Femur (tissue), 1 donor: ENCODE measurements at places on chromosomes 3 and 15.

- no peak for DNase-seq
Measured at GRCh38 chr3:187291512-187292132, at the start of gene MASP1. TSS of gene MASP1 (minus strand) at chr3:187291737. CDS start at chr3:187291632, 105 bp downstream.

- no peak for DNase-seq
Measured at GRCh38 chr15:63284335-63284734, 6.9 kb downstream of the APH1B start.

DNA sequence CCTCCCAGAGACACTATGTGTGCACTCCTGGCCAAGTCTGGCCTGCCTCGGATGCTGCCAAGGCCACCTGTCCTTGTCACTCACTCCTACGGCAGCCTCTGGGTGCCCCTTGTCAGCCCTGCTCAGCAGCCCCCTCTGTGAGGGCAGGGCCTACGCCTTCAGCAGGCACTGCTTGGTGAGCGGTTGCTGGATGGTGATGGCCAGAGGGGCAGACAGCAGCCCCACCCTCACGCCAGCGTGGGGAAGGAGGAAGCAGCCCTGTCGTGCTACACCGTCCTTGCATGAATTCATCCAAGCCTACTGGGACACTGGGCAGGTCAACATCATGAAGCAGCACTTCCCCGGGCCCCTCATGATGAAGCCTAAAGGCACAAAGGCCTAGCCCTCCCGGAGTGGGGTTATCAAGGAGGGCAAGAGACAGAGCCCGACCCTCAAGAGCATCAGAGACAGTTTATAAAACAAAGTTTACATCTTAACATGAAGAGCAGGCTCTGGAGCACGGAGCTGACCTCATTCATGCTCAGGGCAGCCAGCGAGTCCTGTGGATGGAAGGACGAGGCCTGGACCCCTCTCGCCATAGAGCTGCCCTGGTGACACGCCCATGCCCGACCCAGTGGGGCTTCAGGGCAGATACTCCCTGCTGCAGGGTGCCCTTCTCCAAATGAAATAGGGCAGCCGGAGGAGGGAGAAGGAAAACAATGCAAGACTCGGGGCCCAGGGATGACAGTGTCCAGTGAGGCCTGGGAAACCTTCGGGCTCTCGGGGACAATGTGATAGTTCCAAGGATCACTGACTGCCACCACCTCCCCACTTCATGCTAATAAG, 25.3 kb downstream of the CHDH start:
- DNase-seq = peak; percentile 71

DNA sequence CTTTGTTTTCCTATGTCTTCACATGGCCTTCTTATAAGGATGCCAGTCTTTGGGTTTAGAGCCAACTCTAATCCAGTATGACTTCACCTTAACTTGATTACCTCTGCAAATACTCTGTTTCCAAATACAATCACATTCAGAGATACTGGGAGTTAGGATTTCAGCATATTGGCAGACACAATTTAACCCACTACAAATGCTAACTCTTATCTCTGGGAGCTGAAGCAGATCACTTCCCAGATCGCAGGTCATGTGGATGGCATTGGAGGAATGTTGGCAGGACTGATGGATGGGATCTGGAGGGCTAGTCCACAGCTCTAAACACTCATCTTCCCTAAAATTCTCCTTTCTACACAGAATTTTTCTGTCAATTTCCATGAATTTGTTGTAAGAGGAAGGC, 46.2 kb upstream of the ADGRG7 start:
- DNase-seq = no peak

- no peak for DNase-seq
Measured at GRCh38 chr3:140384876-140385275, 293.0 kb upstream of the TRIM42 start.

DNA sequence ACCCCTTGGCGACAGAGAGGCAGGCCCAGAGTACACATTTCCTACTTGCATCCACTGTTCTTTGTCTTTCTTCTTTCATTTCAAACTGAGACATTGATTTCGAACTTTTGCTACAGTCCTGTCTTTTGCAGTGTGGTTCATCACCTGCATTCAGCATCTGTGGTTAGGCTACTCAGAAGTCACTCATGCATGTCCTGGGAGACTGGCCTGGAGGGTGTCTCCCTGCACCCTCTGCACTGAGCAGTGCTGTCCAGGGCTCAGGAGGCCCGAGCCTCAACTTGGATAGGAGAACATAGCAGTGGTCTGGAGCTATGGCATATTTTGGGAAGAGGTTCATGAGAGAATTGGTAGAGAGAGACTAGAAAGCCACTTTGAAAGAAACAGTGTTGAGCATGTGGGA, 240.2 kb upstream of the TPRG1 start:
- no peak for DNase-seq

GRCh38 chr3:119497820-119498185, 544 bp upstream of the TIMMDC1 start:
- peak; percentile 39 for DNase-seq

- DNase-seq = no peak
Measured at GRCh38 chr3:38609386-38610111, 39.9 kb downstream of the SCN5A start.

DNA sequence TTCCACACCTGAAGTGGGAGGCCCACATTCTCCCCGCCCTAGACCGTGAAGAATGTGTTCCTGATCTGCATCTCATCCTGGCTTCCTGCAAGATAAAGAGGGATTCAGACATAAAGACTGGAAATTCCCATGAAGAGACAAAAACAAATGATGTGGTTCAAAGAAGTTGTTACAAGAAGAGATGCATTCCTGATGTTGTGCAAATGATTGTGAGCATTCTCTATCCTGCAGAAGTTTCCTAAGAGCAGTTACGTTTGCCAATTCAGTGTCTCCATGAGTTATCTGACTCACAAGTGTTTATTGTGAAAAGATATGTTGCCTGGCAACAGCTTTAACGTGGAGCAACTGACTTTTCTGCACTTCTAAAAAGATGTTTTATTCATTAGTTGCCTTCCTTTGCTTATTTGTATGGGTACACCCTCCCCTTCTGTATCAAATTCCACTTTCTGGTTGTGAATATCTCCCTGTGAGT, 107.8 kb downstream of the ZIC4 start:
- peak; percentile 21 for DNase-seq

GRCh38 chr3:117277816-117278215, 568.2 kb downstream of the TUSC7 start:
- DNase-seq = peak; percentile 20

GRCh38 chr15:52114261-52115055, 1.9 kb upstream of the BCL2L10 start:
- peak; percentile 65 for DNase-seq

- no peak for DNase-seq
Measured at GRCh38 chr3:9266716-9267115, 17.3 kb upstream of the SRGAP3 start.

DNA sequence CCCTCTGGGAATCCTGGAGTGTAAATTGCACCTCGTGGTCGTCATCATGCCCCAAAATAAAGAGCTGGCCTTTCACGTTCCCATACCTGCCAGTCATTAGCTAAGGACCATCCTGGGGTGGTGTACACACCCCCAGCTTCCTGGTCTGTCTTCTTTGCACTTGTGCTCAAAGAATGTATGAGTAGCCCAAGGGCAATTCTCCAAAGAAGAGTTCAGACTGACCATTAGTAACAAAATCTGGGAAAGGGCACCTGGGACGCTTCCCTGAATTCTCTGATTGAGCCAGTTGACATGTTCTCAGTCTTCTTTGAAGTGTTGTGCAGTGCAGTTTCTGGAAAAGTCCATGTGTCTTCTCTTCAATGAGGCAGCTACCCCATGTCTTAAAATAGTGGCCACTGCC, 34.8 kb downstream of the FAM3D start:
- no peak for DNase-seq

DNA sequence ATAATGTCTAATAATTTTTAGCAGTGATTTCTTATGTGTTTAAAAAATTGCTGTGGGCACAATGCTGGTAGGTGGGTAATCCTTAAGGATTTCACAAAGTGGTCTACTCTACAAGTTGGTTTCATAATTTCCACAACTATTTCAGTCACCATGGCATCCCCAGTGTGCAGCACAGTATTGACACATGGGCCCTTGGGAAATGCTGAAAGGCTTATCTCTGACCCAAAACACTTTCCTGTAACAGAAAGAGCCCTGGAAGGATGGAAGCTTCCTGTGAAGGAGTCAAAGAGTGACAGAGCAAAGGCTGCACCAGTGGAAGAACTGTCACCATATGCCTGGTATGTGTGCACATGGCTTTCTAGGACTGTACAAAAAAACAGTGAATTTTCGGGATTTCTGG, 153.7 kb downstream of the ANO10 start:
- DNase-seq = no peak

GRCh38 chr15:85583442-85583841, 203.0 kb downstream of the AKAP13 start:
- DNase-seq = peak; percentile 46

DNA sequence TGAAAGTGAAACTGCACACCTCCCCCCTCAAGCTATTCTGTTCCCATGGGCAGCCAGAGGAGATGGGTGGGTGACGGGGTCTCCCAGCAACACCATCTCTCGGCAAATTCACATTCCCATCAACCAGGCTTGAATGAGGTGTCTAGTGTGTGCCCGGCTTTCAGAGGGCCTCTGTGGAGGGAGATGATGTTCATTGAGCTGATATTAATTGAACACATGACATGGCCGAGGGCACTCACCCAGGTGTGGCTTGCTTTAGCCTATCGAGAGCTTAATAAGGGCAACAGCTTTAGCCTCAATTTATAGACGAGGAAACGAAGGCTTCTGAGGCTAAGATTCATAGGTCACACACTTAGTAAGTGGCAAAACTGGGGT, 288.0 kb downstream of the UACA start:
- DNase-seq = no peak

GRCh38 chr15:35540021-35540420, 5.9 kb downstream of the DPH6 start:
- no peak for DNase-seq

DNA sequence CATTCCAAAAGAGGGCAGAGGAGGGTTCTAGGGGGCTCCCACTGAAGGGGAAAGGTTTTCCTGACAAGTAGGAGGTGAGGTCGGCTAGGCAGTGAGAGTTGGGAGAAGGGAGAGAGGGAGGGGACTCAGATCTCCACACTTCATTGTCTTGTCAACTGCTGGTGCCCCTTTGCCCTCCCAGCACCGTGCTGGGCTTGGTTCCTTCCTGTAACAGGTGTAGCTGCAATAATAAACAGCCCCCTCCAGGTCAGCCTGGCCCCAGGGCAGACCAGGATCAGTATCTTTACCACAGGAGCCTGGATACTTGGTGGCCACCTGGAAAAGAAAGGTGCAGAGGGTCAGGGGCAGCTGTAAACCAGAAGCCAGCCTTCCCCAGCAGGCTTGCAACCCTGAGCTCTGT, 2.9 kb upstream of the KCTD6 start:
- DNase-seq = no peak

- no peak for DNase-seq
Measured at GRCh38 chr15:79562403-79562815, 130.3 kb downstream of the MINAR1 start.

GRCh38 chr3:120641696-120642246, 40.3 kb downstream of the HGD start:
- DNase-seq = no peak

DNA sequence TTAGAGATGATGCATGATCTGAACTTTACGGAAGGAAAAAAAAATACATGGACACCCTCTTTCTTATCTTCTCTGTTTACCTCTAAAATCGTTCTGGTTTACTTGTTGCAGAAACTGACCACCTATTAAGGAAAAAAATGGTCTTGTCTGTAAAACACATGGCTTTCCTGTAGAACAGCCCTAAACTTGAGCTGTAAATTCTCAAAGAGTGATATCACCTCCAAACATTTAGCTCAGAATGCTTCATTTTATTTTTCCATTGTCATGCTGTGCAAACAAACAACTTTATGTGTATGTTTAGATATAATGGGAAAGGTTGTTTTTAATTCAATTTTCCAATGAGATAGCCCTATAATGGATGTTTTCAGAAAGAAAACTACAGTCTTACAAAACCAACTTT, 237.4 kb upstream of the NR2F2 start:
- DNase-seq = no peak

- DNase-seq = no peak
Measured at GRCh38 chr3:14206548-14207177, 28.0 kb downstream of the LSM3 start.

- DNase-seq = no peak
Measured at GRCh38 chr3:55804170-55805095, 317.3 kb upstream of the WNT5A start.

GRCh38 chr15:40931300-40932142, 2.4 kb downstream of the DLL4 start:
- no peak for DNase-seq

- DNase-seq = no peak
Measured at GRCh38 chr3:153314038-153314437, 152.0 kb downstream of the RAP2B start.

DNA sequence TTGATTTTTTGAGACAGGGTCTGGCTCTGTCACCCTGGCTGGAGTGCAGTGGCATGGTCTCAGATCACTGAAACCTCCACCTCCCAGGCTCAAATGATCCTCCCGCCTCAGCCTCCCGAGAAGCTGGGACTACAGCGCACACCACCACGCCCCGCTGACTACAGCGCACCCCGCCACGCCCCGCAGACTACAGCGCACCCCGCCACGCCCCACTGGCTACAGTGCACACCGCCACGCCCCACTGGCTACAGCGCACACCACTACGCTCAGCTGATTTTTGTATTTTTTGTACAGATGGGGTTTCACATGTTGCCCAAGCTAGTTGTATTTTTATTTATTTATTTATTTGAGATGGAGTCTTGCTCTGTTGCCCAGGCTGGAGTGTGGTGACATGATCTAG, 35.6 kb downstream of the SLC51A start:
- no peak for DNase-seq

- no peak for DNase-seq
Measured at GRCh38 chr3:134799393-134799792, 4.3 kb downstream of the EPHB1 start.

GRCh38 chr15:73987681-73988444, 4.2 kb downstream of the STOML1 start:
- DNase-seq = no peak

DNA sequence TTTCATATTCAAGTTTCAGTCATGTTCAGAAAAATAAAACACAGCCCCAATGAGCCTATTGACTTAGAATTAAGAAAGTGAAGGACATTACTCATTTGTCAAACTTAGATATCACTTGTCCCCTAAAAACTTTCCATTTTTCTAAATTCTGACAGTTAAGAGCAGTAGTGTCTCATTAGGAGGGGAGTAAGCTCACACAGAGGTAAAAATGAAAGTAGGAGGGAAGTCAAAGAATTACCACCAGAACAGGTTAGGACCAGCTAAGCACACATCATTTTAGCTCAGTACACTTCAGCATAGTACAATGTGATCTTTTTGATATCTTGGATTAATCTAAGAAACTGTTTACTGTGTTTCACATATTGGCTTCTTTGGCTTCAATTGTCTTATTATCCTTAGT, 64.3 kb downstream of the OSTN start:
- DNase-seq = no peak
